ENCODE measurements at places on chromosomes 7 and 10.

- DNase-seq = no peak
Observed at GRCh38 chr10:48836605-48837004, 103.0 kb downstream of the LRRC18 start.

DNA sequence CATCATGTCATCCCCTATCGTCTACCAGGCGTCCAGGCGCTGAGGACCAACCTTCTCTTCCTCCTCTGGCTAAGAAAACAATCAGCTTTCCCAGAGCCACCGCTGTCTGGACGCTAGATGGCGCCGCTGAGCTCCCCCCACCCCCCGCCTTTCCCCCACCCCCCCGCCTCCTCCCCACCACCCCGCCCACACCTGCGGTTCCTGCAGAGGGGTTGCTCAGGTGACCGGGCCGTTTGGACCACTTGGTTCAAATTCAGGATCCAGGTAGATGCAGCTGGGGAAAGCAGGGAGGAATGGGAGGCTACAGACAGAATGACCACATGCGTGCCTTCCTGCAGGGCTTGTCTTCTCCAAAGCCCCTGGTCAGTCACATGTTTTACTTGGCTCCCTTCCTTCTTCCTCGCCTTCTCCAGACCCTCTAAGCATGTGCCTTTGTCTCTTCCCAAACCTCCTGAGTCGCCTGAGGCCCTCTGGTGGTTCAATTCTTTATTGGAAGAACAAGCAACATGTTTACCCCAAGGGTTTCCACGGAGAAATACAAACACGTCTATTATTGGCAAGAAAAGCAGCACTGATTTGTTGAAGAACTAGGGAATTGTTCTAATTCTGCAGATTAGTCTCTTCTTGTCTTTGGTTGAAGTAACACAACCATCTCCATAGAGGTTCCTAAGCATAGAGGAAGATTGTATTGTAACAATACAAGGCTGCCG, 24.7 kb downstream of the AOC1 start:
- DNase-seq = peak; percentile 31

DNA sequence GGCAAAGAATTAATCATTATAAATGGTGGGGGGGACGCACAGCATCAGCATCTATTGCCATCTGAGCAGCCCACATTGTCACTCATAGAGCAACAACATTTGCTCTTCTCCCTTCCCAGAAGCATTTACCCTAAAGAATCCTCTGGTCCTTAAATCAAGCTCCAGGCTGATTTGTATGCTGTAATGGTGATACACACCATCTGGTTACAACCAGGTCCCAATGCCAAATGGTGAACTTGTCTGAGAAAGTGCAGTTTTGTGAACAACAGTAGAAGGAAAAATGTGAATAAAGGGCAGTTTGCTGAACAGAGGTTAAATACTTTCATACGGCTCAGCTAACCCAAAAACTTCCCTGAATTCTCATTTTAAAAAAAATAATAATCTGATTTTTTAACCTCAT, 38.8 kb upstream of the TCF7L2 start:
- no peak for DNase-seq

- no peak for DNase-seq
Observed at GRCh38 chr7:29480934-29481651, 82.5 kb upstream of the PRR15 start.

- no peak for DNase-seq
Observed at GRCh38 chr7:40709062-40709964, 574.5 kb downstream of the SUGCT start.

GRCh38 chr7:45917064-45917463, 4.0 kb downstream of the IGFBP3 start:
- DNase-seq = no peak

DNA sequence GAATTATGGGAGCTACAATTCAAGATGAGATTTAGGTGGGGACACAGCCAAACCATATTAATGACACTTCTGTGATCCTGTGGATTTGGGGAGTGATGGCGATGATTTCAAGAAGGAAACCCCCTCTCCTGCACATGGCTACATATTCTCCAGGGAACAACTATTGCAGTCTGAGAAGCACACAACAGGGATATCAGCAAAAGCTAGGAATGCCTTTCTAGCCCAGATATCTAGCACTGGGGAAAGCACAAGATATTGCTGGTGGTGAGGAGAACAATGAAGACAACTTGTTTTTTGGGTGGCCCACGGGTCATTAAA, 24.3 kb downstream of the EPDR1 start:
- no peak for DNase-seq

DNA sequence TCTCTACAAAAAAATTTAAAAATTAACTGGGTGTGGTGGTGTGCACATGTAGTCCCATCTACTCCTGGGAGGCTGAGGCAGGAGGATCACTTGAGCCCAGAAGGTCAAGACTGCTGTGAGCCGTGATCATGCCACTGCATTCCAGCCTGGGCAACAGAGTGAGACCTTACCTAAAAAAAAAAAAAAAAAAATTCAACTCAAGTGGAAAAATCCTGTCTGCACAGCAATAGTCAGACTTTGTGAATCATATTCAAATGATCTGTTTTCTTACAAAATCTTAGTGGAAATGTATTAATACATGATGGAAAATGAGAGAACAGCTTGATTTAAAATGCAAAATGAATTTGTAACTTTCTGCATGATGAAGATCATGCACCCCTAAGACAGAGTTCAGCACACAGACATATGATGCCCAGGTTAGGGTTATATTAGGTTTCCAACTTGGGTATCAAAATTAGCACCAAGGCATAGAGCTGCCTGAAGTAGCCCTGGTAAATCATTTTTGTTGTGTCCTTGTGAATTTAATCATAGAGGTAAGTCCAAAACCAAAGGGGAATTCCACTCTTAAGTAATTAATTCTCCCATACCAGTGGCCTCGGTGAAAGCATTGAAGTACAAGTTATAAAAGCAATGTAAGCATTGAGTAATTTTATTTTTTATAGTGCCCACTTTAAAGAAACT, 93.8 kb downstream of the ADD3 start:
- no peak for DNase-seq

DNA sequence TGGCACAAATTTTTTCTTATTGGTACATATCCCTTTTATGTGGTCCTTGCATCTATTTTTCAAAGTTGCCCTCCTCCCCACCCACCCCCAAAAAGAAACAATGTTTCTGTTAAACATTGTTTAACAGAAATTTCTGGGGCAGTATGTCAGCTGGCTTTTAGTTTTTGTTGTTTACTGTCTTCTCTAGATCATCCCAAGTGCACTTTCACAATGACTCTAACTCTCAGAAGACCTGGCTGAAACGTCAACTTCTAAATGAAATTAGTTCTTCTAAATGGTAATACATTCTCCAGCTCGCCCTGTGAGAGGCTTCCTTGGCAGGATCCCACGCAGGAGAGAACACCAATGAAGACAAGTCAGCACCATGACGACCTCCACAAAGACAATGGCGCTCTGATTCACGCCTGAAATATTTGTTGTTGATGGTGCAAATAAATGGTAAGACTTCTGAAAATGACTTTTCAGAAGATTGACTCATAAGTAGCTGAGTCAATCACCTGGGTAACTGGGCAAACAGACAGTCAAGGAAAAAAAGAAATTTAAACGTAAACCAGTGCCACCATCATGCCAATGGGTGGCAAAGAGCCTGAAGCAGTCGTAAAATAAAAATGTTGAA, 293.7 kb downstream of the FZD1 start:
- no peak for DNase-seq

- DNase-seq = no peak
Observed at GRCh38 chr10:129725482-129725881, 238.6 kb downstream of the EBF3 start.

- DNase-seq = no peak
Observed at GRCh38 chr7:79531905-79532664, 78.6 kb upstream of the MAGI2 start.
